ENCODE measurements at places on chromosomes 16 and 17.

DNA sequence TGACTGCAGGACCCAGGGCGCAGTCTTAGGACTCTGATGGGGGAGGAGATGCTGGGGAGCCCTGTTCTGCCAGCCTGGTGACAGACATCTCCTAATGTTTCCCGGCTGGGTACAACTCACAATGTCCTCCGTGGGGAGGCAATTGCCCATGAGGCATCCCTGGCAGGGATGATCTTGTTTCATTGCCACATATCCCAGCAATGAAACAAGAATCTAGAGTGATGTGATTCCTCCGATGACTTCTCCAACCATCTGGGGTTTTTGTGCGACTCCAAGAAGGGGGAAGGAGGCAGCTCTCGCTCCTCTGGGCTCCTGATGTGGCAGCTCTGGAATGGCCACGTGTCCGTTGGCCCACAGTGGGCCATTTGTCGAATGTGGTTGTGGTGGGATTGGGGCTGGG, 255.8 kb downstream of the SEC14L1 start:
- DNase-seq, result no peak

- peak; percentile 65 for DNase-seq
These were observed 59.8 kb upstream of the ARL4D start for GRCh38 chr17:43338886-43339516.

DNA sequence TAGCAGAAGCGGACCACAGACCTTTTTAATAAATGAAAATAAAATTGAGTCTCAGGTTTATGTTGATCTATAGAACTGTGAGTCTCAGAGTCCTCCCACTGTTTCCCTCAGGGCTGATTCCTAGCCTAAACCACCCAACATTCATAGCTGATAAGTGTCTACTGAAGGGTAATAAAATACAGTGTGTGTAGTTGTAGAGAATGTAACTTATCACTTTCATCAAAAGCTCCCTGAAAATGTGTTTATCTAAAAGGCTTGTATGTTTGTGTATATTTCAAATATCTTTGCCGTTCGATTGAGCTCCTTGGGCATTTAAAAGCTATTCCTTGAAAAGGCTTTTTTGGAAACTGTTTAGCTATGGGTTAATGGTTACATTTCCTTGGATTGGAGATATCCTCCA, 740.3 kb upstream of the SOX9 start:
- DNase-seq, result no peak

- DNase-seq, result no peak
These were observed 60.8 kb downstream of the TEX14 start for GRCh38 chr17:58630883-58631522.

- no peak for DNase-seq
These were observed 14.9 kb downstream of the RCVRN start for GRCh38 chr17:9890124-9890523.

DNA sequence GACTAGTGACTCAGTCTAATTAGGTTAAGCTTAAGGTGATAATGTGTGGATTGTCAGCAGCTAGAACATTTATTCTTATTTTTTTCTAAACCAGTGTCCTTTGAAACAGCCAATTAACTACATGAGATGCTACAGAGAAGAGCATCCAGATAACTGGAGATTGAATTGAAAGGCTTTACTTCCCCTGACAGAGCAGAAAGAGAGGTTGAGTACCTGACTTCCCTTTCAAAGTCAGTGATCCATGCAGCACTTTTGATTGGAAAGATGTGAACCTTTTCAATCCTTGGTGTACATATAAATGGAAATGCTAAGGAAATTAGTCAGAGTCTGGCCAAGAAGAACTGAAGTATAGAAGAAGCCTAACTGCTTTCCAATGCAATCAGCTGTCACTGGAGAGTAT, 653.8 kb downstream of the CDH8 start:
- DNase-seq, result no peak

- DNase-seq, result no peak
These were observed 25.3 kb downstream of the CMIP start for GRCh38 chr16:81469710-81470535.

- no peak for DNase-seq
These were observed 38.1 kb downstream of the GPT2 start for GRCh38 chr16:46922239-46922638.

DNA sequence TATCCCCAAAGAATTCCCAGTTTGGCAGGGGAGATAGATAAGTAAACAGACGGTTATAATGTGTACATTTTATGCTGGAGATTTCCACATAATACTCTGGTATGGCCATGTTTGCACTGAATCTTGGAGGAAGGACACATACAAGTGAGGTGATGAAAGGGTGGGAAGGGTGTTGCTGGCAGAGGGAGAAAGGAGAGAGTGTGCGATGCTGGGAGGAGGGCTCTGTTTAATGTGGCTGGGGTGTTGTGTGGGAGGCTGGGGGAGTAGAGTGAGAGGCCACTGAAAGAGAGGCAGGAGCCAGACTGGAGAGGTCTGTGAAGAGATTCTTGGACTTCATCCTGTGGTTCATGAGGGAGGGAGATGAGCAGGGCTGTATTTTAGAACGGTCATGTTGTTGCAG, 87.6 kb downstream of the SPACA3 start:
- DNase-seq, result no peak

DNA sequence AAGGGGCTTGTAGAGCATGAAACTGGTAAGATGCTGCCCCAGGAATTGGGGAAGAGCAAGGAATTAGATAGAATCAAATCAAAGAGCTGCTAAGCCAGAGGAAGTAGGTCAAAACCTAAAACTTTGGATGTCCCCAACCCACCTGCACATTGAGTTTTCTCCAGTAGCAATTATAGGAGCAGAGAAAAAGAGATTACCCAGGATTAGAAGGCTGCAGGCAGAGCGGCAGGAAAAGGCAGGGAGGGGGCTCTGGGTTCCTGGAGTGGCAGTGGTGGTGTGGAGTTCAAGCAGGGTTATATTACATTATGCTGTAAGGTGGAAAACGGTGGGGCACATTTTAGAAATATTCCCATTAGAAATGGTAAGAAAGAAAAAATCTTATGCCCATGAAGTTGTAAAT, 68.3 kb downstream of the KSR1 start:
- no peak for DNase-seq

GRCh38 chr17:17741349-17742023, 60.2 kb downstream of the RAI1 start:
- DNase-seq, result no peak

GRCh38 chr17:1460233-1460632, 4.2 kb upstream of the CRK start:
- no peak for DNase-seq

DNA sequence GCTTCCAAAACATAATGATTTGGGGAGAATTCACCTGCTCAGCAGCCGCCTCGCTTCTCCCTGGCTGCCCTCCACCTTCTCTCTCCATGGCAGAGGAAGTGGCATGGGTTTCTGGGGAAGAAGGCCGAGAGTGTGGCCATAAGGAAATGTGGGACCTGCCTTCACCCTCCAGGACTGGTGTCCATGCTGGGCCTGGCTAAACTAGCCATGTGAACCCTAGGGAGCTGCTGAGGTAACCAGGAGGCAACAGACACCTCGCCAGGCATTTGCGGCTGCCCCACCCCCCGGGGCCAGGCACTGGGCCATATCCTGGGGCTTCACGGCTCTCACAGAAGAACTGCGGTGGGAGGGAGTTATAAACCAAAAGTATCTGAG, 9.9 kb upstream of the CMTM4 start:
- no peak for DNase-seq

- DNase-seq, result no peak
These were observed 48.1 kb upstream of the CHMP6 start for GRCh38 chr17:80943346-80944145.

GRCh38 chr17:81734405-81735263, 22.6 kb downstream of the SLC25A10 start:
- DNase-seq, result no peak

DNA sequence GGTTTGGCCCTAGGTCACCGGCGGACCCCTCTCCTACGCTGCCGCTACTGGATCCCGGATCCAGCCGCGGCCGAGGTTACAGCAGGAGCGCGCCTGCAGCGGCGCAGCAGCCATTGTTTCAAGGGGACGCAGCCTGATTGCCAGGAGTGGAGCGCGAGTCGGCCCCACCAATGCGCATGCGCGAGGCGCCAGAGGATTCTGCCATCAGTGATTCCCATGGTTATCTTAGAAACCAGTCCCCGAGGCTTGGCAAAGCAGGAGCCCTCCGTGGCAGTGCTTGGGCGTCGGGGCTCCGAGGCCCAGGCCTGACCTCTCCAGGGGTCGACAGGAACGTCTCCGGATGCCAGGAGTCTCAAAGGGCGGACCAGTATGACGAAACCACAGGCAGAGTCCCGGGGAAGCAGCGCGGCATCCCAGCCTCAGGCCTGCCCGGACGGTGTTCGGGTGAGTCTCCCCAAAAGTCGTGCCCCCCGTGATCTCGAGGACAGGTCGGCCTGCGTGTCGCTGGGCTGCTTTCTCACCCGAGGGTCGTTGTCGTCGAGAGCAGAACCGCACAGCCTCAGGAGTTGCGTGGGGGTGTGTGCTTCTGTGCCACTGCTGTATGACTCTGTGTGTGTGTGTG, 608.5 kb downstream of the KCNJ18 start:
- no peak for DNase-seq

DNA sequence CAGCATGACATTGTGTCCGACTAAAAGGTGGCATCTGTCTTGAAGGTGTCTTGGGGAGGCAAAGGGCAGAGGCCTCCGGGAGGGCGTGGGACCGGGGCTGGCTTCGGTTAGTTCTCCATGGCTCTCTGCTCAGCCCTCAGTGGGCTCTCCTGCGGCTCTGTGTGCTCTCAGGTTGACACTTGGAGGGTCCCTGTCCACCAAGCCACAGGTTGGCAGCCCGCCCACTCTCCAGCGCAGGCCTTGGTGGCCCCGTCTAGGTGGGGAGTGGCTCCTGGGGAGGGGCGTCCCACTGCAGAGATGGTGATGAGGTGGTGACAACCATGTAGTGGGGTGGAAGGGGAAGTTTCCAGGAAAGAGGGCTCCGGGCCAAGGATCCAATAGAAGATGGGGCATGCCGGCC, 31.6 kb downstream of the ADGRG5 start:
- no peak for DNase-seq

- DNase-seq, result no peak
These were observed 560.6 kb downstream of the CDH13 start for GRCh38 chr16:83187405-83187804.

- DNase-seq, result no peak
These were observed 102.9 kb upstream of the ZFHX3 start for GRCh38 chr16:73150786-73151185.

DNA sequence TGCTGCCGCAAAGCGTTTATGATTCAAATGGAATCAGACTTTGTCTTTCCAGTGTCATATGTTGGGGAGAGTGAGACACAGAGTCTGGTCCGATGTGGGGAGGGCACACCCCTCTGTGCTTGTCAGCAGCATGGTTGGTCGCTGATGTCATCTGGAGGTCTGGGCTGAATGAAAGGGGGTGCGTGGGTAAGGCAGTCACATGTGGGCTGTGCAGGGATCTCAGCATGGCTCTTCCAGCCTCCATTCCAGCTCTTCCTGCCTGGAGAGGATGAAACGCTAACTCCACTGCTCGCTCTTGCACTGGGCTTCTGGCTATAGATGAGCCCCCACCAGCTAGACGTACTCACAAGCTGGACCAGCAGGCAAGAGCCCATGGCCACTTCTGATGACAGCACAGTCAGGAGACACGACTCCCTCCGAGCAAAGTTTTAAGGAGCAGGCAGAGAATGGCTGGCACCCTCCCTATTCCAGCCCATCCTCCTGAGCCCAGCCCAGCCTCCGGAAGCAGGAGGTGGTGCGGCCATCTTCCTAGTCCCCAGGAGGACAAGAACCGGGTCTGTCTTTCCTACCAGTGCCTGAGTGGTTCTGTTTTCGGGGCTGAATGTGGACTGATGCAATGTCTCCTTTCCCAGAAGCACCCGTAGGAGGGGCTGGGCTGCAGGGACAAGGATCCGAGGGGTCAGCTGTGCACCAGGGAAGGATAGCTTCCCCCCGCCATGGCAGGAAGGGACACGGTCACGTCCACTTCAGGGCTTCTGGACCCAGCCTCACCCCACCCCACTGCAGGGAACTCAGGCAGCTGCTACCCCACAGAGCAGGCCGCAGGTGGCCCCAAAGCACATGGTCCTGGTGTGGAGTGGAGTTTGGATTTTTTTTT, 41.5 kb upstream of the CBFA2T3 start:
- DNase-seq, result no peak

DNA sequence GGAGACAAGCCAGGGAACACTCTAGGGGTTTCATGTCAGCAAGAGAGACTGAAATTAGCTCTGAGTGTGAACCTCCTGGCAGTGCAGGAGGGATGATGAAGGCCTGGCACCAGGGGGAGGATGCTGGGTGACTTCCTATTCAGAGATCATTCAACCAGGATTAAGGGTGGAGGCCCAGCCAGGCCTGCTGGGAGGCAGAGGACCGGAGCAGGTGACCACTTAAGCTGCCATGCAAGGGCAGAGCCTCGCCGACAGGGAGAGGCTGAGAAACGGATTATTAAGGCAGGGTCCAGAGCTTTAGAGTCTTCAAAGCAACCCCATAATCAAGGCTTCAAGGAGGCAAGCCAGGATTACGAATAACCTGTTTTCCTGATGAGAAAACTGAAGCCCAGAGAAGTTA, 10.6 kb upstream of the SRCIN1 start:
- no peak for DNase-seq

DNA sequence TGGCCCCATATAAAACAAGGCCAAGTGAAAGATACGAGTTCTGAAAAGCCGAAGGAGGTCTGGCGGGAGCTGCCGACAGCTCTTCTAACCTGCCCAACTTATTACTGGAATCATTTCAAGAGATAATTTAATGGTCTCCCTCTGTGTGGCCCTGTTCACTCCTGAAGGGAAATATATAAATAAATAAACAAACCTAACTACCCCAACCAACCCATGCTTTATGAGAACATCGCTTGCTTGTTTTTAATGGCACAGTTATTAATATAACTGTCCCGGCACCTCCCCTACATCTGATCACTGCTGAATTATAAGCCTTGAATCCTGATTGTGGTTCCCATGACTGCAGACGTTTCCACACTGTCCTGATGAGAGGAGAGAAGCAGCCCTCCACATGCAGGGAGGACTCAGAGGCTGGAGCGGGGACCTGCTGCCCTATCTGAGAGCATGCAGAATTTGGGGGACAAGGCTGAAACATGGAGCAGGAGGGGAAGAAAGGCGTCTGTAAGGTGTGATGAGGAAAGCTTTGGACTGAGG, 22.2 kb downstream of the CDK5RAP3 start:
- no peak for DNase-seq

DNA sequence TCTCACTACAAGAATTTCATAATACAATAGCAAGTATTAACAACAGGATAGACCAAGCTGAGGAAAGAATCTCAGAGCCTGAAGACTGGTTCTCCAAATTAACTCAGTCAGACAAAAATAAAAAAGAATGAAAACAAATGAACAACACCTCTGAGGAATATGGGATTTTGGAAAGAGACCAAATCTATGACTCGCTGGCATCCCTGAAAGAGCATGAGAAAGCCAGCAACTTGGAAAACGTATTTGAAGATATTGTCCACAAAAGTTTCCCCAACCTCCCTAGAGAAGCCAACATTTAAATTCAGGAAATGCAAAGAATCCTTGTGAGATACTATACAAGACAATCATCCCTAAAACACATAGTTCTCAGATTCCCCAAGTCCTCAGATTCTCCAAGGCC, 20.9 kb downstream of the NLRP1 start:
- DNase-seq, result no peak

GRCh38 chr16:8063159-8063558, 527.2 kb downstream of the TMEM114 start:
- no peak for DNase-seq

GRCh38 chr17:77494664-77495435, 354.1 kb downstream of the SEC14L1 start:
- peak; percentile 72 for DNase-seq

Data from activated CD4-positive, alpha-beta T cell treated with anti-CD3 and anti-CD28 coated beads, Interleukin-2, amount 50 U/mL, for 4 hours (primary cell).